ENCODE measurements at places on chromosomes 2 and 18.

GRCh38 chr2:64122358-64122757, 21.9 kb downstream of the PELI1 start:
- no peak for DNase-seq

GRCh38 chr2:61775956-61776570, 77.8 kb downstream of the FAM161A start:
- no peak for DNase-seq

DNA sequence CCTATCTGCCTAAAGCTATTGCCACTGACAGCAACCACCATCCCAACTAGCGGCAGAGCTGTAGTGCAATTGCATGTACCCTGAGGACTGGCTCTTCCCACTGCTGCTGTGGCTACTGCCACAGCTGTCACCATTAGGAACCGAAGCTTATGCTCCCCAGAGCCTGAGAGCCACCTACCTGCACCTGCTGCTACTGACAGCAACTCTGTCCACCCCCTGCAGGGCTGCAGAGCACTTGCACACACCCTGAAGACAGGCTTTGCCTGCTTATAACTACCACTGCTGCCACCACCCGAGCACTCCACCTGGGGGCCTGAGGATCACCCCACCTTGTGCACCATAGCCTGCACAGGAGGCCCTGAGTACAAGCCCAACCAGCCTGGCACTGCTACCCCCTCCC, 217.6 kb upstream of the FOSL2 start:
- DNase-seq, result no peak

DNA sequence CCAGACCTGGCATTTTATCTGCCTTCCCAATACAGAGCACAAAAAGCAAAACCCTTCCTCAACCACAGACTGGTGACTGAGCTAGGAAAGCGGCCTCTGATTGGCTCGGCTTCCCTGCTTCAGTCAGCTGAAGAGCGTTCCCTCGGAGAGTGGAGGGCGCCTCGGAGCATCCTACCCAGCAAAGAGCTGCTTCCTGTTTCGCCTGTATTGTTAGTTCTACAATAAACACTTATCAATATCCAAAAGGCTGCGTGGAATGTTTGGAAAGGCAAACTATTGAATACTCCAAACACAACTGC, 125.0 kb downstream of the CACNB4 start:
- peak; percentile 36 for DNase-seq

DNA sequence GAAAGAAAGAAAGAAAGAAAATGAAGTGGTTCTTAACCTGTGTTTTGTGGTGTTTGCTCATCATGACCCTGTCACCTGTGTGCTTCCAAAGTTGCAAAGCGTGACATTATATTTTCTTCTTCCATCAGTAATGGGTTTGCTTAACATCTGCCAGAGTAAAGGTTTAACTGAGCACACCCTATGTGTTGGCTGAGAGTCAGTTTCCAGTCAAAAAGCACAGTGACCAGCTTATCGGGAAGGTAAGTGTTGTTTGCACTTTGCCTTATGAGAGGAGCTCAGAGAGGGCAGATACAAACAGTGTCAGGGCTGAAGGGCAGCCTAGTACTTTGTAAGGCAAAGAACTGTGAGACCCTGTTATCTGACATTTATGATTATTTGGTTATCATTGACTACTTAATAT, 406.2 kb upstream of the CWC22 start:
- DNase-seq, result no peak

GRCh38 chr2:6917761-6918421, 679 bp downstream of the RNF144A start:
- peak; percentile 57 for DNase-seq

DNA sequence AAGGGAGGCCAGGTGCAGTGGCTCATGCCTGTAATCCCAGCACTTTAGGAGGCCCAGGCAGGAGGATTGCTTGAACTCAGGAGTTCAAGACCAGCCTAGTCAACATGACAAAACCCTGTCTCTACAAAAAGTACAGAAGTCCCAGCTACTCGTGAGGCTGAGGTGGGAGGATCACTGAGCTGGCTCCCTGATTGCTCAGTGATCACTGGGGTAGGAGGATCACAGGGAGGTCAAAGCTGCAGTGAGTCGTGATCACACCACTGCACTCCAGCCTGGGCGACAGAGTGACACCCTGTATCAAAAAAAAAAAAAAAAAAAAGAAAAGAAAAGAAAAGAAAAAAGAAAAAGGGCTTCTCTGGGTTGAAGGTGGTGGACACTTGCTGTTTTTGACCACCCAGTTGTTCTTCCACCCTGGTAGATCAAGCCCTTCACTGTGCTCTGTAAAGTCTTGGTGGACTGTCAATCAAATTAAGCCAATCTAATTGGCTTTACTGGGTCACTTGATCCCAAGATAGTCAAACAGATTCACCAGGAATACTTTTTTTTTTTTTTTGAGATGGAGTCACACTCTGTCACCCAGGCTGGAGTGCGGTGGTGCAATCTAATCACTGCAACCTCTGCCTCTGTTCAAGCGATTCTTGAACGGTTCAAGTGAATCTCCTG, 191.6 kb downstream of the AGPS start:
- DNase-seq, result no peak

GRCh38 chr18:5630900-5631413, 87.2 kb upstream of the EPB41L3 start:
- DNase-seq, result no peak

GRCh38 chr2:152766928-152767327, 48.5 kb downstream of the ARL6IP6 start:
- no peak for DNase-seq

DNA sequence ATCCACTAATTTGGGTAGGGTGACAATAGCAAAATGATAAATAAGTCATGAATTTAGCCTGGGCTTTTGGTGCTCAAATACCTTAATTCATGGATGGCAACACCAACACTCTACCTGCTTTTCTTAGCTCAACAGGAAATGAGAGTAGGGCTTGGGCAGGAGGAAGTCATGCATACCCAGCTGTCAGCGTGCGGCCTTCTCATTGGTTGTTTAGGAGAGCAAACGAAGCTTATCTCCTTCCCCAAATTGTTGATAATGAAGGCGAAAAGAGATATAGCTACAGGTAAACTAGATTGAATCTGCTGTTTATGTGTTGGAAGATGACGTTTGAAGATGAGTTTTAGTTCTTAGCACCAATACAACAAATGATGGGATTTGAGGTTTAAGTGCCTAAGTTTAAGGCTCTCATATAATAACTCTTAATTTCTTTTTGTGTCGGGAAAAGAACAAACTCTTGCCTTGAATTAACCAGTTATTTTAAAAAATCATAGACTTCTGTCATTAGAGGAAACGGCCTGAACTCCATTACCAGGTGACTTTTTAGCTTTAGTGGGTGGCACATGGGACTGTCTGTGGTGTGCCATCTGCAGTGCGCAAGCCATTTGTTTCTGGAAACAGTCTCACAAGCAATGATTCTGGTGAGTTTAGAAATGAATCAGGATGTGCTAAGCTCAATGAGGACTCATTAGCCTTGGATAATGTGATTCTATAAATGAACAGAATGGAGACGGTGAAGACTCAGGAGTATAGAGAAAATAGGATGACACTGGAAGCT, 19.8 kb downstream of the MAP4K4 start:
- DNase-seq, result no peak

GRCh38 chr18:13562494-13563029, 163.8 kb downstream of the FAM210A start:
- no peak for DNase-seq

- DNase-seq, result no peak
These were observed 32.4 kb downstream of the WDR43 start for GRCh38 chr2:28926847-28927246.

DNA sequence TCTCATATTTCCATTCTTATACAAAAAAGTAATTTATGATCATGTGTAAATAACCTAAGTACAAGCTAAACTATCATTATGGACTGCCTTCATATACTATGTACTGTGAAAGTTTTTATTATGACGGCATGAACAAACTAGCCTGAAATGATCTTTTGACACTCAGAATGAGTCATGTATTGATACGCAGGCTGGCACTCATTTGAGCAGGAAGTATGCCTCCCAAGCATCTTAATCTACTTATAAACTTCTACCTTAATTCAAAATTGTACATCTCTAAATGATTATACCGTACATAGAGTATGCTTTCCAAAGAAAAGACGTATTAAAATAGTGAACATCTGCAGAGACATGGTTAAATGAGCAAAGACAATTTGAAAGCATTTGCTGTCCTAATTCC, 207.1 kb upstream of the SPOPL start:
- DNase-seq, result no peak

DNA sequence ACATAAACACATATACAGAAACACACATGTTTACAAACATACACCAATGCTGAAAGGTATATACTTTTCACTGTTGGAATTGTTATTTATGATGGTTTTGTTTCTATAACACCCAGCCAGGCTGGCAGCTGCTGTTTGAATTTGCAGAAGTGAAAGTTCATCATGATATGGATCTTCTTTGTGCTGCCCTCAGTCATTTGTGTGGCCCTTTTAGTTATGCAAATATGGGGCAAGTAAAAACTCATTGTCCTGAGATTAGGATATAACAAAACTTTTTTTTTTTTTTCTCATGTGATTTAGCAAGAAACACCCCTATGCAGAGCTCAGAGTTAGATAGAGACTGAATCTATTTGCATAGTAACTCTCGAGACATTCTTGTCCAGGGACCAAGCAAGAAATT, 714.1 kb downstream of the KCNJ3 start:
- DNase-seq, result no peak

DNA sequence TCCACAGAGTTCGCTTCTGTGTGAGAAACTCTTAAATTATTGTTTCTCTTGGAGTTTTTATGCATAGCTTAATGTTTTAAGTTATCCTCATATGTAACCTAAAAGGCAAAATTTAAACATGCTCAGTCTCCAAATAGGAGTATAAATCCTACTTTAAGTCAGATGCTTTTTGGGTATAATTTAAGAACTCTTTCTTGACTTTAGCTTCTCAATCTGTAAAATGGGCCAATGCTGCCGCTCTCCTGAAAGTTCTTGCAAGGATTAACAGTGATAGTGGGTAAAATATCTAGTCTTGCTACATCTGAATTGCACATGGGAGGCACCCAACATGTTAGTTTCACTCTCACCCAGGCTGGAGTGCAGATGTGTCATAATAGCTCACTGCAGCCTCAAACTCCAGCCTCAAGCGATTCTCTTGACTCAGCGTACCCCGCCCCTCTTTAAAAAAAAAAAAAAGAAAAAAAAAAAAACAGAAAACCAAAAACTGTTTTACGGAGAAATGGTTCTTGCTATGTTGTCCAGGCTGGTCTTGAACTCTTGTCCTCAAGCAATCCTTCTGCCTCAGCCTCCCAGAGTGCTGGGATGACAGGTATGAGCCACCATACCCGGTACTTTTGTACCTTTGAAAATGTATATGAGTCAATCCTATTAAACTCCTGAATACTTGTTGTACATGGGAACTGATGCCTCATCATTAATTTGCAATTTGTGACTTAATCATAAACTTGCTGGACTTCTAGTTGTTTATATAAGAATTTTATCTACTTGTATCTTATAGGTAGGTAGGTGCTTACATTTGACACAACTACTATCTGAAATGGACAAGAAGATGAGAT, 1.8 kb downstream of the FBXO48 start:
- DNase-seq, result no peak

DNA sequence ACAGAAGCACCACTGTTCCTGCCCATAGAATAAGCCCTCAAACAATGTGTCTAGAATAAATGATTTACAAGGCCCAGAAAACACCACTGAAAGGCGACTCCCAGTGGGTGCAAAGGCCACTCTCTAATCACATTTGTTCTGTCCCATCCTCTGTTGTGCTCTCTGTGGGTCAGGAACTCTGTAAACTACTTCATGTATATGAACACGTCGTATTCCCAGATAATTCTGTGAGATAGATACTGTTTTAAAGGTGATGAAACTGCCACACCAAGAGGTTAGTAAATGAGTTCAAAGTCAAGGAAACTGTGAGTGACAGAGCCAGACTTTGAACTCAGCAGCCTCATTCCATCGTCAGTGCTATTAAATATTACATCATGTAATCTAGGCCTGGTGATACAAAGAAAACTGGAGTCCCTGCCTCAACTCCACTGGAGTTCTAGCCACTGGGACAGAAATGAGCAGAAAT, 269.7 kb upstream of the DCC start:
- DNase-seq, result no peak

- DNase-seq, result no peak
These were observed 71.8 kb upstream of the ZNF521 start for GRCh38 chr18:25423760-25424159.

GRCh38 chr2:214365549-214365948, 45.3 kb upstream of the VWC2L start:
- DNase-seq, result no peak

- no peak for DNase-seq
These were observed 2.3 kb downstream of the EGR4 start for GRCh38 chr2:73291093-73291460.

GRCh38 chr2:42930025-42930581, 137.7 kb upstream of the HAAO start:
- no peak for DNase-seq

- DNase-seq, result no peak
These were observed 131.4 kb downstream of the ZNF385B start for GRCh38 chr2:179729966-179730365.

DNA sequence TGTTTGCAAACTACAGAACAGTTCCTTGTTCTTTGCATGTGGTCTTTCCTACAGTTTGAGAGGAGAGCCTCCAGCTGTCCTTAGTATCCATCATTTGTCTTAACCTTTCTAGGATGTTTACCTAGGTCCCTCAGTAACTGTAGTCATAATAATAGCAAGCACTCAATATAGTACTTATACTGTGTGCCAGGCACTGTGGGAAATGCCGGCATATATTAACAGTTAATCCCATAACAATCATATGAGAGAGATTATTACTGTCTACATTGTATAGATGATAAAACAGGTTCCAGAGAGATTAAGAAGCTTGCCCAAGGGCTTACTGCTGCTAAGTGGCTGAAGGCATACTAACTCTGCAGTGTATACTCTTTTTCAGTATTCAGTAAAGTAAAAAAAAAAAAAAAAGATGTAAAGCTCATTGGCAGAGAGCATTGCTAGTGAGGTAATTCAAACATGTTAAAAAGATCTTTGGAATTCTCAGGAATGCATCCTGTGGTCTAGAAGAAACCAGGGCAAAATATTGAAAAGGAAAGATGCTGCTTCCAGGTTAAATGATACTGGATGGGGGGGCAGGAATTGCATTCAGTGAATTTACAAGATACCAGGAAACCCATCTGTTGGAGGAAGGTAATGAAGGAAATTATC, 72.3 kb downstream of the SPTBN1 start:
- no peak for DNase-seq

DNA sequence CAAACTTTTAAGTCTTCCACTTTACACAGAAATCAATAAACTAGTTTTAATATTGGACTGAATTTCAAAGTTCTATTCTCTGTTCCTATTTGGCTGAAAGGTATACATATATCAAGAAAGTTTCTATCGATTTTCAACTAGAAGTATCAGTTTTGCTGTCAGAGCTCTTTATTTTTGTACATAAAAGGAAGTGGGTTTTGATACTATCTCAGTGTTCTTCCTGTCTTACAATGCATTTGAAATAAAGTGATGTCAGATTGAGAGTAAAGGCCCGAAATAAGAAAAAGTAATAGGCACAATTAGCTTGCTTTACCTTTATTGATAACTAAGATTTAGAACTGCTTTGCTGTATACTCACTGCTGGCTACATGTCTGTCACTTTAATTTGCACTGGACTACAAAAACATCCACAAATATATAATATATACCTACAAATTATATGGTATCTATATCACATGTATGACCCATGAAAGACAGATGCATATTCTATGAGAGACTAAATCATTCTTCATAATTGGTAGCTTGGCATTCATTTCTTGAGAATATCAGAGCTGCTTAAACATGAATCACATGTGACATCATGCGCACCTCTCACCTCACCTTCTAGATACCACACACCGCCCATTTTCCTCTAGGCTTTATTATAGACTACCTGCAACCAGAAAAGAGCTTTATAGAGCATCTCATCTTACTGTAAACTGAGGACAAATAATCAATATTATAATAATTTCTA, 83.6 kb downstream of the ASXL2 start:
- DNase-seq, result no peak

All from BE2C (cell line).